ENCODE measurements at places on chromosomes 4 and X.

- no peak for DNase-seq
Measured at GRCh38 chr4:112852601-112853000, 196.9 kb upstream of the ANK2 start.

DNA sequence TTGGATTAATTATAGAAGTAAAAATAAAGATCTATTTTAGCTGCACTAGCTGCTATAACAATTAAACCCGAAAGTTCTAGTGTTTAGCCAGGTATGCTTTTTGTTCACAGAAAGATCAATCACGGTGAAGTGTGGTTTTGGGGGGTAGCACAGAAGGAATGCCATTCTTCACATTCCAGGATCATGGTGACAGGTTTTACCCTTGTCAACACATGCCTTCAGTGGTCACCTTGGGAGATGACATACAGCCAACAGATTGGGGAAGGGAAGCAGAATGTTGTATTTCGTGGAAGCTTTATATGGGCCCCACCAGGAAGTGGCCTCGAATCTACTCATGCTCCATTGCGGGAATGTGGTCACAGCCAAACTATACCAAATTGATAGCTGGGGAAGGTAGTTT is 753.6 kb downstream of the RAPGEF2 start:
- no peak for DNase-seq

GRCh38 chr4:23920716-23921446 is 31.0 kb upstream of the PPARGC1A start:
- DNase-seq = no peak

GRCh38 chr4:74379912-74380311 is 15.0 kb downstream of the EREG start:
- DNase-seq = no peak

DNA sequence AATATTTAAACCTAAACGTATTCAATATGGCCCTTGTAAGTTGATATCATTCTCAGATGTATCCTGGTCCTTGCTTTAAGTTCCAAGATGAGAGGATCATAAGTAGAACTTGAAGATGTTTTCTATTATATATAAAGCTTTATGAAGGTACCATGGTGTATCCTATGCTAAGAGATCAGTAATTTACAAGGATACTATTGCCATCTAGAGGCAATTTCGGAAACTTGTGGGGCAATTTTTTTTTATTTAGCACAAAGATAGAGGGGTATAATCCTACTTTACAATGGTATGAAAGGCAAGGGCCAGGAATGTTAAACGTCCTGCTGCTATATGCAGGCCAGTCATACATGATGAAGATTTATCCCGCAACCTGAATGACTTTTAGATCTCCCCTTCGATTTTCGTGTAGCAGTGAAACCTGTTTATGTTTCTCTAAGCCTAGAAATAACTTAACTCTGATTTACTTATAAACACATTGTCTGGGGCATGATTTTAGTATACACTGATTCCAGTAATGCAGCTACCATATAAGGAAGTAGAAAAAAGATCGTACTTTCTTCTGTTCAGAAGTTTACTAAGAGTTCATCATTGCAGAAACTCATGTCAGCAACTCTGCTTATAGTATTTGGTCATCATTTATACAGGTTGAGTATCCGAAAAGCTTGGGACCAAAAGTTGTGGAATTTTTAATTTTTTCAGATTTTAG is 2.6 kb downstream of the SLC25A31 start:
- DNase-seq = no peak

GRCh38 chrX:1836683-1837082 is 221.8 kb downstream of the ASMT start:
- no peak for DNase-seq

- no peak for DNase-seq
Measured at GRCh38 chr4:1841201-1841886, 14.6 kb downstream of the LETM1 start.

Measured in activated CD4-positive, alpha-beta memory T cell treated with anti-CD3 and anti-CD28 coated beads for 36 hours (primary cell).